Thoracic aorta endothelial cell (primary cell): ENCODE measurements at places on chromosomes 11 and 22. TPM values are rescaled to one million over a fixed set of nuclear protein-coding genes. Genes with fewer than 3 reads are reported as not detected.

Gene GAB4
- not detected in 2 replicates for total RNA-seq

Gene CNIH2
- total RNA-seq, result 0.13 and 0.14 TPM in 2 replicates

Gene OAF
- total RNA-seq, result 5.7 and 22.8 TPM in 2 replicates

Gene KCNJ1
- total RNA-seq, result under 0.01 TPM in 1 of 2 replicates, not detected in the other

Gene COPB1
- 309 and 347 TPM in 2 replicates for total RNA-seq

Gene PIWIL4
- total RNA-seq, result 0.66 and 0.79 TPM in 2 replicates

Gene OR10A4
- total RNA-seq, result not detected in 2 replicates

Gene CCDC81
- total RNA-seq, result 1.1 and 1.7 TPM in 2 replicates

Gene RBMXL2
- 0.40 TPM in 1 of 2 replicates, not detected in the other for total RNA-seq

Gene APOBEC3C
- total RNA-seq, result 5.7 and 16.5 TPM in 2 replicates

Gene CHADL
- total RNA-seq, result 0.43 and 0.53 TPM in 2 replicates

Gene TTLL12
- total RNA-seq, result 33.9 and 48.7 TPM in 2 replicates

Gene ART1
- total RNA-seq, result not detected in 2 replicates

Gene ALKBH3
- total RNA-seq, result 40.5 and 51.7 TPM in 2 replicates

Gene LRRN4CL
- total RNA-seq, result not detected in 2 replicates

Gene KCNQ1
- under 0.01 and 0.14 TPM in 2 replicates for total RNA-seq

Gene OR8D1
- not detected in 2 replicates for total RNA-seq

Gene GGTLC2
- total RNA-seq, result not detected in 2 replicates

Gene ACTN3
- total RNA-seq, result under 0.01 TPM in 1 of 2 replicates, not detected in the other

Gene KCNE3
- total RNA-seq, result 0.53 and 0.72 TPM in 2 replicates

Gene MS4A7
- not detected in 2 replicates for total RNA-seq

Gene TECTA
- total RNA-seq, result 0.40 and 0.50 TPM in 2 replicates

Gene TRIM48
- total RNA-seq, result not detected in 2 replicates

Gene EFCAB6
- total RNA-seq, result 0.27 and 0.36 TPM in 2 replicates

Gene RFPL1
- not detected in 2 replicates for total RNA-seq

Gene MAP6
- total RNA-seq, result 0.27 and 0.36 TPM in 2 replicates

Gene HTR3A
- not detected in 2 replicates for total RNA-seq

Gene RASL10A
- total RNA-seq, result 0.43 and 0.80 TPM in 2 replicates

Gene LDLRAD3
- total RNA-seq, result 17.7 and 24.8 TPM in 2 replicates

Gene TRIM6
- 0.66 and 2.6 TPM in 2 replicates for total RNA-seq

Gene CYB5R3
- total RNA-seq, result 54.8 and 76.9 TPM in 2 replicates

Gene DDX6
- 198 and 201 TPM in 2 replicates for total RNA-seq

Gene ACAD8
- 17.7 and 17.9 TPM in 2 replicates for total RNA-seq

Gene HPX
- total RNA-seq, result 0.53 and 0.65 TPM in 2 replicates

Gene OR6M1
- total RNA-seq, result not detected in 2 replicates
